ENCODE measurements at places on chromosomes 5 and 9.

GRCh38 chr5:106399391-106399790 lies 1271.3 kb downstream of the EFNA5 start:
- DNase-seq: no peak

GRCh38 chr5:156475182-156476157 lies 148.5 kb downstream of the SGCD start:
- no peak for DNase-seq

GRCh38 chr9:108053555-108054061 lies 564.0 kb upstream of the KLF4 start:
- DNase-seq: no peak

GRCh38 chr9:85716031-85716877 lies 25.5 kb downstream of the AGTPBP1 start:
- no peak for DNase-seq

DNA sequence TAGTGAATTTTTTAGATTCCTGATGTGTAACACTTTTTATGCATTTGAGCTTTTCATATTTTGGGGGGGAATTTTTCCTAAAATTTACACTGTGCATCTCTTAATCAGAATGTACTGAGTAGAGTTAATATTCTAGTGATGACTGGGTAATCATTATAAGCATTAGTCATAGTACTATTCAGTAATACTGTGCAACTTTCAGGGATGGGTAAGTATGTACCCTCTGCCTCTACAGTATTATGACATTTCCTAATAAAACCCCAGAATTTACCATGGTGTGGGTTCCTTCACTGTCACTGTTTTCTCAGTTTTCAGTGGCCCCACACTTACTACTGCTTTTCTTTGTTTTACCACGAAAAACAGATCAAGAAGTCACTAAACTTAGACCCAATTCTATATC lies 2.8 kb upstream of the CMYA5 start:
- no peak for DNase-seq

GRCh38 chr5:130652176-130652575 lies 512.9 kb downstream of the HINT1 start:
- no peak for DNase-seq

GRCh38 chr5:6832994-6833393 lies 119.8 kb downstream of the TENT4A start:
- DNase-seq: no peak

GRCh38 chr9:34558919-34559623 lies 30.5 kb downstream of the CNTFR start:
- no peak for DNase-seq

GRCh38 chr5:417301-418161 lies 25.4 kb upstream of the EXOC3 start:
- no peak for DNase-seq

DNA sequence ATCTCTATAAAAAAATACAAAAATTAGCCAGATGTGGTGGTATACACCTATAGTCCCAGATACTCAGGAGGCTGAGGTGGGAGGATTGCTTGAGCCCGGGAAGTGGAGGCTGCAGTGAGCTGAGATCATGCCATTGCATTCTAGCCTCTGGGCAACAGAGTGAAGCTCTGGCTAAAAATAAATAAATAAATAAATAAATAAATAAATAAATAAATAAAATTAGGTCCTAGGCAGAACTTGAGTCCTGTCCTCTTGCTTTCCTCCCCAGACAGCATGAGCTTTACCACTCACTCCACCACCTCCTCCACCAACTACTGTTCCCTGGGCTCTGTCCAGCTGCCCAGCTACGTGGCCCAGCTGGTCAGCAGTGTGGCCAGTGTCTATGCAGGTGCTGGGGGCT lies 31.6 kb upstream of the SPZ1 start:
- no peak for DNase-seq

DNA sequence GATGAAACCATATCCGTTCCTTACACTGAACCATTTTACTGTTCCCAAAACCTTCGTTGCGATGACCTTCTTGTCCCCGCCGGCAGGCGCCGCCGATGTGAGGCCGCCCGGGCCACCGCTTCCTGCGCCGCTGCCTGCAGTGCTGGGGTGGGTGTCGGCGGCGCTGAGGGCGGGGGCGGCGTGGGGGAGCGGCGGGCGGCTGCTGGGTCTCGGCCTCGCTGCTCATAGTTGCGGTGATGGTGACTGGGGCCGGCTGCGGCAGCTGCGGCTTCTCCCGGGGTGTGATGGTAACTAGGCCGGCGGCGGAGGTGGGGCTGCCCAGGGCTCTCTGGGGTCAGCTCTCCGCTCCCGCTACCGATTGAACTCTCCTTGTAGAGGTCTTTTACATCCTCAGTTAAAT lies 14.1 kb upstream of the OR2S2 start:
- DNase-seq: no peak
